COR-L47 (cell line): ENCODE measurements at places on chromosomes 4 and X.

GRCh38 chr4:53571936-53572599 lies 19.2 kb downstream of the LNX1 start:
- no peak for DNase-seq

DNA sequence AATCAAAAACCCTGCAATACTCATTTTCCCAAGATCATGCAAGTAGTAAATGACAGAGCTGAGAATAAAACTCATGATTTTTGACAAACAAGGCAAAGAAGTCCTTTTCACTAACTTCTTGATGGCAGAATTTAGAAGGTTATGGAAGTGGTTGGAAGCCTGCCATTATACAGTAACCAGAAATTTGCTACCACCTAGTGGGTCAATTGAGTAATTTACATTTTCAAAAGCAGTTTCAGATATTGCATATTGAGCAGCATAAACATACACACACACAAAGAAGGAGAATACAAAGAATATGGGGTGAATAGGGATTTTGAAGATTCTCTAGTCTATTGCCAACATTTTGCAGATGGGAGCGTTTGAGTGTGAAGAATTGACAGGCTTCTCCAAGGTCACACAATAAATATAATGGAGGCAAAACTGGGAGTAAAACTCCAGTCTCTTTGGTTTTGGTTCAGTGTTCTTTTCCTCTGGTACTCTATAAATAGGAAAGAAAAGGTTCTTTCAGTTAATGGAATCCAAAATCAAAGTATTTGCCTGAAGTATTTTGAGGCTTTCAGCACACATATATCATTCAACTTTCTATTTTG lies 70.2 kb downstream of the GC start:
- peak; percentile 54 for DNase-seq

GRCh38 chr4:42816189-42816879 lies 76.2 kb upstream of the GRXCR1 start:
- DNase-seq = no peak

- DNase-seq = no peak
Measured at GRCh38 chrX:44152852-44153251, 179.7 kb upstream of the NDP start.

DNA sequence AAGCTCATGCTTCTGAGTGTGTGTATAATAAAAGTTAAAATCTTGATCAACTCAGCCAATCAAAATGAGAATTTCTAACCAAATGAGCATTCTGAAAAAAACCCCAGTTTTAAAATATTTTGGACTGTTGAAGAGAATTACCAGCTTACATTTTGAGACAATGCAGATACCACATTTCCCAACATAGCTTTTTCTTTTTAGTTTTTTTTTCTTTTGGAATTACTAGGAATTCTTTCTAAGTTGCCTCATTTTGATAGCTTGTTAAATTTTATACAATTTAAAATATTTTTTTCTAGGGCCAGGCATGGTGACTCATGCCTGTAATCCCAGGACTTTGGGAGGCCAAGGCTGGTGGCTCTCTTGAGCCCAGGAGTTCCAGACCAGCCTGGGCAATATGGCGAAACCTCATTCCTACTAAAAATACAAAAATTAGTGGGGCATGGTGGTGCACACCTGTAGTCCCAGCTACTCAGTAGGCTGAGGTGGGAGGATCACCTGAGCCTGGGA lies 2.2 kb downstream of the RP2 start:
- no peak for DNase-seq

DNA sequence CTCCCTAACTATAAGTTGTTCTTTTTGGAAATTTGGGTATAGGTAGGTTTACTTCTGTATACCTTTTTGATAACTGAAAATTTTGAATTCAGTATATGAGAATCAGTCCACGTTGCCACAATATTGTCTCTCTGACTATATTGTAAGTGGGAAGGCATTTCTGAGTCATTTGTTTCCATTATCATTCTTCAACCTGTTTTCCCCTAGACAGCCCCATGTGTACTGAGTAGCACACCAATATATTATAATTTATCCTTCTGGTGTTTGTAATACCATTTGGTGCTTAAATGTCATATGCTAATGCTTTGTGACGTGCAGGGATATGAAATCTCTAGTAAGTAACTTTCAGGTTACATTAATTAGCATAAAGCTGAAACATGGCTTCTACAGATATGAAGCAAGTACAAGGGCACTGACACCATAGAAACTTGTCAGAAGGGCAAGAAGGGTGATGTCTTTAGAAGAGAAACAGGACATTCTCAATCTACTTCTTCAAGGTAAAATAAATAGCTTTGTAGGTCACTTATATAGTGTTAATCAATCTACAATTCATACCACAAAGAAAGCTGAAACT lies 27.7 kb downstream of the PAK3 start:
- no peak for DNase-seq

- no peak for DNase-seq
Measured at GRCh38 chr4:118799231-118799942, 36.5 kb downstream of the SEC24D start.

GRCh38 chr4:63831590-63832155 lies 577.6 kb downstream of the TECRL start:
- peak; percentile 9 for DNase-seq
